ENCODE measurements at places on chromosomes 16 and 17. TPM values are rescaled to one million over a fixed set of nuclear protein-coding genes. Genes with fewer than 3 reads are reported as not detected.

KRTAP4-9 gene
- total RNA-seq, result not detected

CALB2 gene
- not detected for total RNA-seq

HSPB9 gene
- not detected for total RNA-seq

HOXB8 gene
- not detected for total RNA-seq

OR4D1 gene
- total RNA-seq, result not detected

HOXB1 gene
- not detected for total RNA-seq

SPNS2 gene
- total RNA-seq, result 4.6 TPM

CLEC19A gene
- total RNA-seq, result not detected

ENO3 gene
- 1.8 TPM for total RNA-seq

GFAP gene
- 0.54 TPM for total RNA-seq

SPAG5 gene
- 35.4 TPM for total RNA-seq

INCA1 gene
- total RNA-seq, result 0.18 TPM

PDILT gene
- not detected for total RNA-seq

COL1A1 gene
- total RNA-seq, result 1.2 TPM

CORO6 gene
- 2.4 TPM for total RNA-seq

NLGN2 gene
- 5.1 TPM for total RNA-seq

SSTR5 gene
- total RNA-seq, result under 0.01 TPM

CLEC3A gene
- not detected for total RNA-seq

CA7 gene
- total RNA-seq, result not detected

SEBOX gene
- total RNA-seq, result not detected

BRIP1 gene
- total RNA-seq, result 6.4 TPM

LITAFD gene
- not detected for total RNA-seq

CACNA1H gene
- total RNA-seq, result not detected

CTF1 gene
- 0.09 TPM for total RNA-seq

ZPBP2 gene
- total RNA-seq, result not detected

RPH3AL gene
- total RNA-seq, result 7.5 TPM

KRTAP9-4 gene
- total RNA-seq, result not detected

PRSS33 gene
- not detected for total RNA-seq

CCL4L2 gene
- total RNA-seq, result not detected

ZNF19 gene
- total RNA-seq, result 0.94 TPM

SNX11 gene
- 15.8 TPM for total RNA-seq

ARHGDIG gene
- 3.5 TPM for total RNA-seq

WNT9B gene
- total RNA-seq, result not detected

CALCOCO2 gene
- total RNA-seq, result 51.8 TPM

KRT28 gene
- total RNA-seq, result not detected

CCL17 gene
- not detected for total RNA-seq

CES5A gene
- total RNA-seq, result not detected

SLC13A2 gene
- total RNA-seq, result not detected

TAC4 gene
- not detected for total RNA-seq

CHST4 gene
- not detected for total RNA-seq

ALDOA gene
- 754 TPM for total RNA-seq

TLCD2 gene
- 1.1 TPM for total RNA-seq

TBC1D3H gene
- not detected for total RNA-seq

BMERB1 gene
- total RNA-seq, result 15.8 TPM

OSGIN1 gene
- total RNA-seq, result 1.1 TPM

SDK2 gene
- total RNA-seq, result 0.09 TPM

AGRP gene
- not detected for total RNA-seq

P2RX1 gene
- not detected for total RNA-seq

KDM6B gene
- 3.5 TPM for total RNA-seq

MYH8 gene
- total RNA-seq, result not detected

KRT15 gene
- total RNA-seq, result 1.8 TPM
